ENCODE measurements at places on chromosomes 3 and 15.

- no peak for DNase-seq
Observed at GRCh38 chr3:11140713-11141104, 13.6 kb upstream of the HRH1 start.

DNA sequence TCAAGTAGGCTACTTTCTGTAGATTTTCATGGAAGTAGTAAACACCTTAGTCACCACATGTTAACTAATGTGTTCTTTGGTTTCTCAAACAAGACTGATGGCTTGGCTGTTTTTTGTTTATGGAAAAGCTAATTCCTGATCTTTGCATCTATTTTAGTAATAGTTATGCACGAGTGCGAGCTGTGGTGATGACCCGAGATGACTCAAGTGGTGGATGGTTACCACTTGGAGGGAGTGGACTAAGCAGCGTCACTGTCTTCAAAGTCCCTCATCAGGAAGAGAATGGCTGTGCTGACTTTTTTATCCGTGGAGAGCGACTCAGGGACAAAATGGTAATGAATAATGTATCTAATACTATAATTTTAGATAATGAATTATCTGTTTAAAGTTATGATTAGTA lies 46.6 kb downstream of the SPRED1 start:
- DNase-seq, result peak; percentile 41

- DNase-seq, result no peak
Observed at GRCh38 chr3:188911026-188911850, 260.5 kb upstream of the TPRG1 start.

- no peak for DNase-seq
Observed at GRCh38 chr3:12681943-12682390, 18.1 kb upstream of the RAF1 start.

- no peak for DNase-seq
Observed at GRCh38 chr3:161274691-161275298, 53.7 kb downstream of the NMD3 start.

DNA sequence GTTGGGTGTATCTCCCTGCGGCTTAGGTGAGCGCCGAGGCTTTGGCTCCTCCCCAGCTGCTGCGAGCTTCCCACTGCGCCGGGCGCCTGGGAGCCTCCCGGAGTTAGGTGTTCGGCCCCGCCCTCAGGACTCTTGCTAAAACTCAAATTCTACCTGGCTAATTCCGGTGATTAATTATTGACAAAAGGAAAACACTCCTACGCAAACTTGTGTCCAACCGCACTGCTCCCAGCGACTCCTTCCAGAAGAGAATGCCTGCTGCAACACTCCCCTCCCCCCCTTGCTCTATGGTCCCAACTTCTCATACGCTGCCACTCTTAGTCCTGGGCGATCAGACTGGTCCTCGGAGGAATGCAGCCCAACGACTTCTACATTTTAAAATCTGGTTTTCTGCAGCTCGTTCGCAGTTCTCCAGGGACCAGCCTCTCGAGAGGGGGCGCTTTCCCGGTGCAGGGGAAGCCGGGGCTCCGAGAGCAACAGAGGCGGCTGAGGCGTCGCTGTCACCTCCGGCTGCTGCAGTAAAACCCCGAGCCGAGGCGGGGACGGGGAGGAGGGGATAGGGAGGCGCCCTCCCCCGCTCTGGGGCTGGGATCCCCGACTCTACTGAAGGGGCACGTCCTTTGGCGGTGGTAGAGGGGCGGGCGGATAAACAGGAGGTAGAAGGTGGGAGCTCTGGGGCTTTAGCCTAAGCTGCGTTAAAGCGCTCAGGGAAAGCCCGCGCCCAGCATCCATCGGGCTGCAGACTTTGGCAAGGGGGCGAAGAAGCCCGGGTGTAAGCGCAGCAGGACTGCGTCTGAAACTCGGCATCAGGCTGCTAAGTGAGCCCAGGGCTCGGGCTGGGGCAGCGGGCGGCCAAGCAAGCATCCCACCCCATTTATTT lies at the start of gene SPTSSB:
SPTSSB (minus strand) TSS at position 77 of the 880 bp plus-strand sequence. CDS start 25,194 bp downstream, outside the sequence.
- DNase-seq, result no peak

DNA sequence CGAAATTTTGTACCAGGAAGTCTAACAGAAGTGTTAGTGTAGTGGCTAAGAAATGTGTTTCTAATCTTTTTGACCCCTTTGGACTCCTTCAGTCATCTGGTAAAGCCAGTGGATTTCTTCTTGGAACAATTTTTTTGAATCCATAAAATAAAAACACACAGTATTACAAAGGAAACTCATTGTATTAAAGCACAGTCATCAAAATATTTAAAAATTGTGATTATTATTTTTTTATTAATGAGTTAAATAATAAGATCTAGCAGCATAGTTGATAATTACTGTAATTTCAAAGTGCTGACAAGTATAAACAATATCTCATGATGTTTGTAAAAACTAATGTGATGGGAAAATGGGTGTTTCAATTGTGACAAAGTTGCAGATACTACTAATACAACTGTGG lies 72.2 kb upstream of the LRRC3B start:
- DNase-seq, result no peak

DNA sequence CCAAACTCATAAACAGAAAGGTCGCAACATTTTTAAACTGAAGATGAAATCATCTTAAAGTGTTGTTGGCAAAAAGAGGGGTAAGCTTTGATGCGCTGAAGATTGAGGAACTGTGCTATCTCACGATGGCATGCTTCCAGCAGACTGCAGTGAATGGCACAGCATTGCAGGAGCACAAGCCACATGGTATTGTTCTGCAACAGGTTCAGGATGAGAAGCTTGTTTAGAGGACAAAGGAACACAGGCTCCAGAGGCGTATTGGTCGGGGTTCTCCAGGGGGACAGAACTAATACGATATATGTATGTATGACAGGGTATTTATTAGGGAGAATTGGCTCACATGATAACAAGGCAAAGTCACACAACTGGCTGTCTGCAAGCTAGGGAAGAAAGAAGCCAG lies 13.8 kb upstream of the PLD1 start:
- DNase-seq, result no peak

GRCh38 chr3:65761446-65762234 lies 277.1 kb downstream of the MAGI1 start:
- no peak for DNase-seq
